NCI-H187 treated with DMSO at 0.1 percent for 48 hours (cell line): ENCODE measurements at places on chromosomes 6 and 20.

DNA sequence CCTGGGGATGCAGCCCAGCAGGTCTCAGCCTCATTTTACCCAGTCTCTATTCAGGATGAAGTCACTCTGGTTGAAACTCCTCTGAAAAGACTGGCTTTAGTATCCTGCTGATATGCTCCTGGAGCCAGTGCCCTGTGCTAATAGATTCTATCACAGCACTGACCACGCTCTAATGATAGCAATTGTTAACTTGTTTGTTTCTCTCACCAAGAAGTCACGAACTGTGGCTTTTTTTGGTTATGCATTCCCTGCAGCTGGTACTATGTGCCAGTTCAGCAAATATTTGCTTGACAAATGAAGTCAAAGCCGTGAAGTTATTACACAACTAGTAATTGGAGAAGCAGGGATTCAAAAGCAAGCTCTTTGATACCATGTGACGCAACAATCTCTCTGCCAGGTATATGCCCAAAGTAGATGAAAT, 754.6 kb downstream of the KIF16B start:
- DNase-seq = no peak

DNA sequence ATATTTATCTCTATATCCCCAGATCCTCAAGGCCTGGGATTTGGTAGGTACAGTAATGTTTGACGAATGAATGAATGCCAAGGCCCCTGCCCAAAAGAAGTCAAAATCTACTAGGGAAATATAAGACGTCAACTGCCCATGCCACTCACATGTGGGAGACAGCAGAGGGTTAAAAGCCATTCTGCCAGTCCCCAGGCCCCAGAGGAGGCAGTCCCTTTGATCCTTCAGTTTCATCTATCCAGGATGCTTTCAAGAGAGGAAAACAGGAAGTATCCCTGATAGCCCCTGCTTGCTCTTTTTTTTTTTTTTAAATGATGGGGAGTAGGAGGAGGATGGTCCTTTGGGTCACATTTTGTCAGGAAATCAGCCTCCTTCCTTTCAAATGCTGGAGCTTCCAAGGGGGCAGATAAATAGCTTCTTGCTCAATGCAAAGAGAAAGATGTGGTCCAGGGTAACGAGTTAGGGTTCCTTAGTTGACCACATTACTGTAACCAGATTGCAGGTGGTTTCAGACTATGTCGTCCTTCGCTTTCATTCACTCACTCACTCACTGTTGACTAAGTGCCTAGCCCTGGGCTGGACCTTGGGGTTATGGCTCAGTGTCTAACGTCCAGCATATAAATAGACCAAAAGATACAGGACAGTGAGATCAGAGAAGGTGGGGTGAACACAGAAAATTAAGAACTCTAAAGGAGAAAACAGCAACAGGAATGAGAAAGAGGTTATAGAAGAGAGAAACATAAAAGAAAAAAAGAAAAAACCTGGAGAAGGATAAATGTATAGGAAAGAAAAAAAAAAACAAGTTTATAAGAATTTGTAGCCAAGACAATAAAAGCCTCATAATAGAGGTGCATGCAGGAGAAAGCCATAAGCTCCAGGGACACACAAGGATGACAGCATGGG, 64.6 kb upstream of the PIM1 start:
- no peak for DNase-seq

DNA sequence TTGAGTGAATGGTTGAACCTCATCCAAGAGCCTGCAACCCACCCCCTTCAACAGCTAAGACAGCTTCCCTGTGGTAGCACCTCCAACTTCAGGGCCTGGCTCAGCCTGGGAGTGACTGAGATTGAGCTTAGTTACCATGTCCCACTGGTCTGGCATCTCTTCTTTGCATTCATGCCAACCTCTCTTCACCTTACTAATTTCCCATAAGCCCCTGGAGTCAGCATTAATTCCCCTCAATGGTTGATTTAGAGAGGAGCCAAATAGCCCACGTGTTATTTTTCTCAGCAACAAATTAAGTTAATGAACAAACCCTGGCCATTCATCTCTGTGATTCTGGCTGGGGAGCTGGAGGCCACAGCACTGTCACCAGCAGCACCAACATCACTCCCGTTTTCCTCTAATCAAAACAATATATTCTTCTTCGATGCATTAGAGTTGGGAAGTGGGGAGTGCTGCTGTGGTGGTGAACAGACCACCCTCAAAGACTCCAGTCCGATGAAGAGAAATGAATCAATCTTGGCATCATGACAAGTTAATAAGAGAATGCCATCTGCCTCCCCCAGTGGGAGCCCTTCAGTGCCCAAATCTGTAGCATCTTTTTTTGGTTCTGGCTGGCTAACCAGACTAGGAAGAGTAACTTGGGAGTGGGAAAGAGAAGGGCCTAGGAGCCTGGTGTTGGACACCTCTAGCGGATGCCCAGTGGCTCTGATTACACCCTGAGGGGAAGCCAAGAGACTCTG, 316.9 kb upstream of the RNF24 start:
- DNase-seq = no peak

DNA sequence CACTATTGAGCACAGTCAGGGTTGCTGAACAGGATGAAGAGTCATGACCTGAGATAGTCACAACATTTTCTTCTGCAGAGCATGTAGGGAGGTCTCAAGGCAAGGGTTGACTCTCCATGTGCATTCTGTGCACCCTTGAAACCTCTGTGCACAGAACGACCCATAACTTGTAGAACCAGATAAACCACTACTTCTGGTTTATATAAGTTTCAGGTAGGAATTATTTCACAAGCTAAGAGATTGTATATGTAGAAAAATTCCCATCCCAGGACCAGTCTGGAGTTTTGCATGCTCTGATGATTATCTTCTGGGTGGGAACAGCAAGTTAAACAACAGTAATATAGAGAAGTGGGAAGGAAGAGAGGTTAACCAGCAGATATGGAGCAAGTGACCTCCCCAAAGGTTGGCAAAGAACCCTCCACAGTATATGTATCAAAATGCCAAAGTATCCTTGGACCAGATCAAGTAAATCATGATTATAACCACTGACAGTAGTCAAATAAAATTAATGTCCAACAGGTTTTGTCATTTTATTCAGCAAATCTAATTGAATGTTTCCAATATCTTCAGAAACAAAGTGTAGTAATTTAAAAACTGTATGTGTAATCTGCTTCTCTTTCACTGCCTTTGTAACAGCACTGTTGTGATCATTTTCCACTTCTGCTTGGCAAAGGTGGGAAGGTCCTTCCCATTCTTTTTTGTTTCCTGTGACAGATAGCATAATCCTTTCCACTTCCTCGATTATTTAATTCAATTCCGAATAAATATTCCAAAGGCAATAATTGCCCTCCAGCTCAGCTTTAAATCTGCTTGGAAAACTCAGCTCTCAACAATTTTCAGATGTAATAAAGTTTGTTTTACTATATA, 104.4 kb downstream of the SYNE1 start:
- DNase-seq = no peak

- DNase-seq = no peak
Observed at GRCh38 chr6:88609983-88610382, 353.4 kb downstream of the RNGTT start.

- no peak for DNase-seq
Observed at GRCh38 chr20:48812600-48813445, 15.0 kb downstream of the PREX1 start.

DNA sequence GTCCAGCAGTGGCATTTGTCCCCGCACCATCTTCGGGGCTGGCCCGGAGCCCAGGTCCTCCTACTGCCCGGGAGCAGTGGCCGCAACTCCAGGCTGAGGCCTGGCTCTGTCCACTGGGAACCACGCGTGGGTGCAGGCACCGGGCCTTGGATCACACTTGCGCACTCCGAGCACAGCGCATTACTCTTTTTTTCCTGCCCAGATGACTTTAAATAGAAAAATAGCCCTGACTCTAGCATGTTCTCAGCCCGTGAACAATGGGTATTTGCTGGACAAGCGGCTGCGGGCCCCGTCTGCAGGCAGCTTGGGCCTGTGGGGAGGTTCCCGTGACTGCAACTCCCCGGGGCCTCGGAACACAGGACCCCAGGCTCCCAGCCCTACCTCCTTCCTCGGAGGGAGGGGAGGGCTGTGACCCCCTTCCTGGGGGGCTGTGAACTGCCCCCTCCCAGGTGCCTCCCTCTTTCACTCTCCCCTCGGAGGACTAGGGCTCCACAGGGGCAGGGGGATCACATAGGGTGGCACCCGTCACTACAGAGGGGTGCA, 162.2 kb downstream of the TBXT start:
- no peak for DNase-seq

GRCh38 chr6:5439749-5440148, 178.4 kb downstream of the FARS2 start:
- DNase-seq = no peak
